Endodermal cell (in vitro differentiated cells): ENCODE measurements at places on chromosomes 6 and 20. TPM values are rescaled to one million over a fixed set of nuclear protein-coding genes. Genes with fewer than 3 reads are reported as not detected.
A peak's percentile ranks its signal among the peaks of the same experiment; 100 is the strongest.

TAF4 gene
- 16.2 to 28.9 TPM (median 25.5 TPM) in 3 replicates for total RNA-seq

SNAP91 gene
- total RNA-seq, result 0.58 to 2.0 TPM (median 1.2 TPM) in 3 replicates

GNMT gene
- total RNA-seq, result 0.29 and 0.84 TPM in 2 replicates

SRMS gene
- 0.23 TPM in 1 of 3 replicates, not detected in the others for total RNA-seq

ANKRD66 gene
- not detected in 3 replicates for total RNA-seq

DUSP15 gene
- 2.8 and 3.8 TPM in 2 replicates for total RNA-seq

RNF182 gene
- 2.6 to 5.2 TPM (median 2.8 TPM) in 3 replicates for total RNA-seq

SMIM26 gene
- total RNA-seq, result 67.6 and 71.4 TPM in 2 replicates

BPIFB4 gene
- 0.33 TPM in 1 of 3 replicates, not detected in the others for total RNA-seq

DNA sequence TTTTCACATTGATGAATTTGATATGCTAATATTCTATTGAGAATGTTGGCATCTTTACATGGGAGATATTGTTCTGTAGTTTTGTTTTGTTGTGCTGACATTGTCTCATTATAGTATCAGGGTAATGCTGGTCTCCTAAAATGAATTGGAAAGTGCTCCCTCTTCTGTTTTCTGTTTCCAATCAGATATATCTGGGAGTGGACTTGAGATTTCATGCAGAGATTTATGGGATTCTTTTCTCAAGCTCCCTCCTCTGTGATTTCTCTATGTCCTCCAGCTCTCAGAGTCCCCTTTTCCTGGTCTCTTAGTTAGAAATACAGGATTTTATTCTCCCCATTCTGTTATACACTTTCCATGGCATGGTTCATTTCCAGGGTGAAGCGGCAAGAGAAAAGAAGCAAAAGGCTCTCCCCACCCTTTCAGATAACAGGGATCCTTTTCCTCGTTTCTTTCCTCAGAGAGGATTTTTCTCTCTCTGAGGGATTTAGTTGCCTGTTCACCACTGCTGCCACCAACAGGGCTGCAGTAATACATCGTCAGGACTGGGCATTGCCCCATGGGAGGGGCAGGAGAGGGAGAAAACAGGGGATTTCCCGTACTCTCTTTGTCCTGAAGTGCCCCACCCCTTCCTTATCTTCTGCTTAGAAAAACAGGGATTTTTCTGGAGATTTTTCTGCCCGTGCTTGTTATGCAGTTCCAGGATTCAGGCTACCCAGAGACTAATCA, 59.3 kb upstream of the STMND1 start:
- no peaks in the 10 kb centered on the region for H3K36me3 ChIP-seq
- H3K27me3 ChIP-seq, result no peaks in the 10 kb centered on the region
- H3K4me3 ChIP-seq, result no peak overlapping the region

DNA sequence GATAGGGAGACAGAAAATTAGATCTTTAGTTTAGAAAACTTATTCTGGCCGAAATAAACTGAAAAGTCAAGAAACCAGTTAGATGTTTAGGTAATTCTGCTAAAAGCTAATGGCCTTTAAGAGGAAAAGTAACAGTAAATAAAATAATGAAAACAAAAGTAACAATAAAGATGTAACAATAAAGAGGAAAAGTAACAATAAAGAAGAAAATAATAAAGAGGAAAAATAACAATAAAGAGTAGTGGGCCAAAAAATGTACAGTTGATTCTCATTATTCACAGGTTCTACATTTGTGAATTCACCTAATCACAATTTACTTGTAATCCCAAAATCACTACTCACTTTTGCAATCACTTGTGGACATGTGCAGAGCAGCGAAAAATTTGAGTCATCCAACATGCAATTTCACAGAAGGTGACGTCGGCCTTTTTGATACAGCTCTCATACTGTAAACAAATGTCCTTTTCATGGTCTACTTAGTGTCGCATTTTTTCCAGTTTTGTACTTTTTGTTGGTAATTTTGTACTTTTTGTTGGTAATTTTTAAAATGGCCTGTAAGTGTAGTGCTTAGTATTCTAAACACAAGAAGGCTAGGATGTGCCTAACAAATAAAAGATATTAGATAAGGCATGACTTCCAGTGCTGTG, 24.0 kb downstream of the HBS1L start:
- H3K4me1 ChIP-seq, result no peaks in the 10 kb centered on the region
- H3K27ac ChIP-seq, result no peak overlapping the region
- DNase-seq, result no peak
- H3K4me3 ChIP-seq, result no peak overlapping the region
- H3K27me3 ChIP-seq, result no peaks in the 10 kb centered on the region

DNA sequence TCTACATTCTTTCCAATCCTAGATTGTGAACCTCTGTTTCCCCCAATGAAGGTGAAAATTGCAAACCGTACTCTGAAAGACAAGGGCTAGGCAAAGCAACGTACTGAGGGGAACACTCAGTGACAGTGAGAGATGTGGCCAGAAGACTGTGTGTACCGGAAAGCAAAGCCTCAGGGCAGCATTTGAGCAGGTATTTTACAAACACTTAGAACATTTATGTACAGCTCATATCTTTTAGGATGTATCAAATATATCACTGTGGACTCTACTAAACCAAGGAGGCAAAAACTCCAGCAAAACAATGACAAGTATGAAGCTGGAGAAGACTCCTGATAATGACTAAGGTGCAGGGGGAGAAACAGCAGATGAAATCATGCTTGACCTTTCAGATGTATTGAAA, 236.9 kb downstream of the FOXC1 start:
- DNase-seq, result no peak
- no peak overlapping the region for H3K27ac ChIP-seq
- no peaks in the 10 kb centered on the region for H3K27me3 ChIP-seq
- H3K4me3 ChIP-seq, result no peak overlapping the region
- H3K4me1 ChIP-seq, result no peaks in the 10 kb centered on the region

DNA sequence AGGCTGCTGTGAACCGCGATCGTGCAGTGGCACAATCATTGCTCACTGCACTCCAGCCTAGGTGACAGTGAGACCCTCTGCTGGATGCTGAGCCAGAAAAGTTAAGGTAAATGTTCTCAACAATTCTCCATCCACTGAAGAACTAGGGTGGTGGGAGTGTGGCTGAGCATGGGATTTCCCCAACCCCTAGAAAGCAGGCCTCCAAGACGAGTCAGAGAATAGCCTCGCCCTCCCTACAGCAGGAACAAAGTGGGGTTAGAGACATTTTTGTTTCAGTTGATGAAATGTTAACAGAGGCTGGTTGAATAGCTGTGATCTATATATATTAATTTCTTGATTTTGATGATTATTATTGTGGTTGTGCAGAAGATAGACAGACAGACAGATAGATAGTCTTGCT, 6.1 kb upstream of the ALDH8A1 start:
- no peak overlapping the region for H3K27ac ChIP-seq
- peaks cover 10% of the 10 kb centered on the region for H3K36me3 ChIP-seq
- no peaks in the 10 kb centered on the region for H3K4me1 ChIP-seq
- DNase-seq, result no peak
- no peak overlapping the region for H3K4me3 ChIP-seq

- H3K27ac ChIP-seq, result no peak overlapping the region
- no peaks in the 10 kb centered on the region for H3K36me3 ChIP-seq
Measured at GRCh38 chr6:25302151-25302550, 23.0 kb downstream of the CARMIL1 start.

- H3K27me3 ChIP-seq, result no peaks in the 10 kb centered on the region
- H3K27ac ChIP-seq, result no peak overlapping the region
- H3K36me3 ChIP-seq, result no peaks in the 10 kb centered on the region
- H3K4me3 ChIP-seq, result no peak overlapping the region
- no peaks in the 10 kb centered on the region for H3K4me1 ChIP-seq
- DNase-seq, result no peak
Measured at GRCh38 chr6:116011520-116011919, 49.2 kb downstream of the FRK start.

DNA sequence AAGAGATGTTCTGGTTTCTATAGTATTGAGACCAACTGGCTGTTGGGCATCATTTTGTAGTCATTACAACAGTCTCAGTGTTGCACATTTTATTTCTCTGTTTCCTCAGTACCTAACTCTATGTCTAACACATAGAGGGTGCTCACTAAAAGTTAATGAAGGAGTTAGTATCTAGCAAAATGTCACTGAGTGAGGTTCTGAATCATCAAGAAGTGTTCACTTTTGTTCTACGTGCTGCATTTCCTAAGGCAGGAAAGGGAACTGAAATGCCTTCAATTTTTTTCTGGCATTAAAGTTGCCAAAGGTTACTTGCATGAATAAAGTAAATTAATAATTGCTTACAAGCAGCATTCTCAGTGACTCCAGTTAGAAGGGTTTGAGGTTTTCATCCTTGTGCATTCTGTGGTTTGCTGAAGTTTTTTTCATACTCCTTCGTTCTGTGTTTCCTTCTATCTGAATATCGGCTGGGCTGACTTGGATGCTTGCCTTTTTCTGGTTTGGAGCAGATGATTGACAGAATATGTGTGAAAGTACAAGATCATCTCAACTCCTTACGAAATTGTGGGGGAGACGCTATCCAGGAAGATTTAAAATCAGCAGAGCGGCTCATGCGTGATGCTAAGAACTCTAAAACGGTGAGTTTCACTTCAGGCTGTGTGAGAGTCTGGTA, 114.5 kb upstream of the SCGN start:
- no peaks in the 10 kb centered on the region for H3K27me3 ChIP-seq
- no peak overlapping the region for H3K27ac ChIP-seq
- no peak for DNase-seq
- H3K4me3 ChIP-seq, result no peak overlapping the region

- H3K27ac ChIP-seq, result no peak overlapping the region
- no peaks in the 10 kb centered on the region for H3K4me1 ChIP-seq
- no peak overlapping the region for H3K4me3 ChIP-seq
- peaks cover 6% of the 10 kb centered on the region for H3K36me3 ChIP-seq
- no peak for DNase-seq
Measured at GRCh38 chr6:5237805-5238204, 22.9 kb downstream of the LYRM4 start.

GRCh38 chr6:25490018-25490801, 161.8 kb upstream of the SCGN start:
- H3K4me1 ChIP-seq, result peaks cover 5% of the 10 kb centered on the region
- peaks cover 26% of the 10 kb centered on the region for H3K36me3 ChIP-seq
- no peaks in the 10 kb centered on the region for H3K27me3 ChIP-seq

- H3K36me3 ChIP-seq, result peaks cover 4% of the 10 kb centered on the region
- H3K27ac ChIP-seq, result no peak overlapping the region
- peaks cover 37% of the 10 kb centered on the region for H3K27me3 ChIP-seq
- peak; percentile 77 for DNase-seq
Measured at GRCh38 chr20:63896264-63897105, 1.6 kb downstream of the DNAJC5 start.

DNA sequence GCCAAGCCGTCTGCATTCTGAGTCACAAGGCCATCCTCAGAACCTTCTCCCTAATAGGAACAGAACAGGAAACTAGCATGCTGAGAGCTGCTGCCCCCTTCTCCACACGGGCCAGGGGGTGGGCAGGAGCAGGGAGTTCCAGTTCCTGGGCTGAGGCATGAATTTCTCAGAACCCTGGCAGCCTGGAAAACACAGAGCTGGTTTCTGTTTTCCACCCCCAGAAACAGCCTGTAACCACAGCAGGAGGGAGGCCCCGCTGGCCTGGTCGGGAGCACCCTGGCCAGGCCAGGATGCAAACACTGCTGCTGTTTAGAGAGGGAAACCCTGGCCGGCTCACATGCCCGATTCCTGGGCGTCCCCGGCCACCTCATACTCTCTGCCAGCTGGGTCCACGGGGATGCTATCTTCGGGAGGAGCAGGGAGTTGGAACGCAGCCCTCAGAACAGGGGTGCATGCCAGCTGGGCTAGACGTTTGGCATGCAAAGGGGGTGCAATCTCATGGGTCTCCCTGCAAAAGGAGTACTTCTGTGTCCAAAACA, 130.1 kb downstream of the NFATC2 start:
- no peaks in the 10 kb centered on the region for H3K4me1 ChIP-seq
- no peaks in the 10 kb centered on the region for H3K36me3 ChIP-seq
- no peak overlapping the region for H3K27ac ChIP-seq
- DNase-seq, result peak; percentile 65
- no peaks in the 10 kb centered on the region for H3K27me3 ChIP-seq

DNA sequence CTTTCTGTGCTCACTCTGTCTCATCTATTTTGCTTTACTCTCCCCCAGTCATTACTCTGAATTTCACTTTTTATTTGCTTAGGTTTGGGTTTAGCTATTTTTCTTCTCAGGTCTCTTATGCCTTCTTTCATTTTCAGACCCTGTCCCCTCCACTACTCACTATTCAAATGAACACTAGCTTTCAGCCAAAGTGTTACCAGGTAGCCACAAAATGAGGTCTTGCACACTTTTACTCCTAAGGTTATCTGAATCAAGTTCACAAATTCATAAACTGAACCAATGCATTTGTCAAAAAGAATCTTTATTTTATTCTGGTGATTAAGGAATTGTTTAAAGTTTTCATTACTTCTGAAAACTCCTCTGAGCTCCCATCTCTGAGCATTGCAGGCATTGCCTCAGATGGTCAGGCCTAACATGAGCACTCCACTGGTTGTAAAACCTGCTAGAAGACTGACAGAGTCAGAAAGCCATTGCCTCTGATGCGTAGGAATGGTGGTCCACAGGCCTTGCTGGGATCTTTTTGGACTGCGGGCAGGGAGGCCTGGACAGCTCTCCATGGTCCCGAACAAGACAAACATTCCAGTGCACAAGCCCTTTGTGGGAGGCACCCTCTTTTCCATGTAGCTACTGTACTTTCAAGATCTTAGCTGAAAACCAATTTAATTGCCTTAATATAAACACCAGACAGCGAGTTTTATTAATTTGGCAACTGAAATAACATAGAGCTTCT, 48.5 kb downstream of the FYN start:
- H3K4me3 ChIP-seq, result no peak overlapping the region
- no peak overlapping the region for H3K27ac ChIP-seq
- H3K36me3 ChIP-seq, result no peaks in the 10 kb centered on the region
- no peak for DNase-seq

DNA sequence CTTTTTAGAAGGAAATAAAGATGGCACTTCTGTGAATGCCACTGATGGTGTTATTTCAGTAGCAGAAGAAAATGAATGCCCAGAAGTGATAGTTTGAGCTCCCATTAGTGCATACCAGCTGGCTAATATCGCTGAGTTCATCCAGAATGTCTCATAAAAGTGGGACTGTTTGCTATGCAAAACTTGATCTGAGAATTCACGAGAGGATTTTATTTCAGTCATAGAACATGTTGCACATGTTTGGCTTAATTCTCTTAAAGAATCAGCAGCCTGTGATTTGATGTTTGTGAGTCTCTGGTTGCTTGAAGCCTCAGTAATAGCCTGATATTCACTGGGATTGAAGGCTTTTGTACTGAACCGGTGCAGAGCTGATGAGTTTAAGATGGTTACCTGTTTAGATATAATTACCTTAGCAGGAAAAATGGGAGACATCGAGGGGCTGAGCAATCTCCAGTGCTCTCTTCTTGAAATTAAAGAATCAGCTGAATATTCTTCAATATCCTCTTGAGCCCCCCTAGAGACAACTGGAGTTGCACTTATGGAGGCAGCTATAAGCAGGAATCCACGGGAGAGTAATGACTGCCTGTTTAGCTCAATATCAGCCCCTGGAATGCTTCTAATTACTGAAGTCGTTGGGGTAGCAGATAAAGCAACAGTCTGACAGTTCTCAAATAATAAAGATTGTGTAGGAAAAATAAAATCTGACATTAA, 955.5 kb downstream of the PHF3 start:
- no peaks in the 10 kb centered on the region for H3K36me3 ChIP-seq
- no peaks in the 10 kb centered on the region for H3K4me1 ChIP-seq
- no peak overlapping the region for H3K4me3 ChIP-seq
- H3K27ac ChIP-seq, result no peak overlapping the region

- no peak overlapping the region for H3K27ac ChIP-seq
- H3K4me1 ChIP-seq, result no peaks in the 10 kb centered on the region
- H3K4me3 ChIP-seq, result no peak overlapping the region
- no peaks in the 10 kb centered on the region for H3K36me3 ChIP-seq
- DNase-seq, result no peak
- H3K27me3 ChIP-seq, result no peaks in the 10 kb centered on the region
Measured at GRCh38 chr6:16851758-16852157, 90.5 kb upstream of the ATXN1 start.

- no peak for DNase-seq
- no peak overlapping the region for H3K27ac ChIP-seq
- no peaks in the 10 kb centered on the region for H3K27me3 ChIP-seq
- no peaks in the 10 kb centered on the region for H3K36me3 ChIP-seq
Measured at GRCh38 chr6:2396846-2397630, 151.6 kb upstream of the GMDS start.
